Mesenchymal stem cell (in vitro differentiated cells and primary cell): ENCODE measurements at places on chromosomes 7 and 10.

- no peak for DNase-seq
Measured at GRCh38 chr10:7255517-7255916, 155.3 kb downstream of the SFMBT2 start.

GRCh38 chr10:28841625-28842024 is 164.3 kb downstream of the BAMBI start:
- DNase-seq: peak; percentile 83

DNA sequence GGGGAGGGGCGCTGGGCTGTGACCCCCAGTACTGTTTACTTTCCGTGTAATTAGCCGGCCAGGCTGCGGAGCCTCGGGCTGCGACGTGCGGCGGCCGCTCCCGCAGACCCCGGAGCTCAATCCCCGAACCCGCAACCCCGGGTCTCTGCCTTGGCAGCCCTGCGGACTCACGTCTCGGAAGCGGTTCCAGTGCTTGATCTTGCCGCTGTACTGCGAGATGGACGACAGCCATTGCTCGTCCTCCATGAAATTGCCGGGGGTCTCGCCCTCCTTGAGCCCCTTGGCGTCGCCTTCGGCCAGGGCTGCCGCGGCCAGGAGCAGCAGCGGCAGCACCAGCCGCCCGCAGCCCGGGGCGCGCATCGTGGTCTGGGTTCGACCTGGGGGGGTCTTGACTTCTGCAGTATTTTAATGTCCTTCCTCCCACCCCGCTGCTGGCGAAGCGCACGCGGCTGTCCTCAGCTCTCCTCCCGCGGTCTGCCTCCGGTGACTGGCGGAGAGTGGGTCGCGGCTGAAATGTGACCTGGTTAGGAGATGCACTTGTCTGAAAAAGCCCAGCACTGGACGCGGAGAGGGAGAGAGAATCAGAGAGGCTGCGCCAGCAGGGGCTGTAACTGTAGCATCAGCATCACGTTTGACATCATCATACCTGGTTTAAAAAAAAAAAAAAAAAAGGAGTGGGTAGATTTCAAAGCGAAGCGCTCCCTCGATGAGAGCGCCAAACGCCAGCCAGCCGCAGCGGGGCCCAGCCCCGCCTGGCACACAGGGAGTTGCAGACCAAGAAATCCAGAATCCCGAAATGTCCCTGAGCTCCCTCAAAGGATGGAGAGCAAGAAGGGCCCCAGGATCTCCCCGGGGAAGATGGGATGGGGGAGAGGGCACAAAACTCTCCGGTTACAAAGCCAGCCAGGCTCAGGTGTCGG is at the start of gene SPOCK2:
TSS of gene SPOCK2 (minus strand) at position 583 of the 920 bp plus-strand sequence. CDS start at position 360, 223 bp downstream.
- peak; percentile 35 for DNase-seq

DNA sequence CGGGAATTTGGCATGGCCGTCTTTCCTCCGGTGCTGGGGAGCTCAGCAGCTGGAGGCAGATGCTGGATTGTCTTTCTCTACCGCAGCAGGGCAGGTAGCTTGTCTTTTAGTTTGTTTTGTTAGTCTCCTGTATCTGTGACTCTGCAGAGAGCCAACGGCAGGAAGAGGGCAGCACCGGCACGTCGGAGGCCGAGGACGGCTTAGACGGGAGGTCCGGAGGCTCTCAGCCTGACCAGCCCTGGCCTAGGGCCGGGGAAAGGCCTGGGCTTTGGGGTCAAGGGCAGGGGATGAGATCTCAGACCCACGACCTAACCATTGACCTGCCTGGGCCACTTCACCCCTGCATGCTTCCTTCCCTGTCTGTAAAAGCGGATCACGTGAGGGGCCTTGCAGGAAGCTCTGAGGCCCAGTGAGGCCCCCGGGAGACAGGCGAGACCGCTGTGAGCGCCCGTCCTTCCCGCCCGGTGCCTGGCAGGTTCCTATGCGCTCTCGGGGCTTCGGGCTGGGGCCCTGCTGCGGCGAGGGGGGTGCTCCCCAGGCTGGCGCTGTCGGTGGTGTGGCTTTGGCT is 72.7 kb downstream of the LHPP start:
- DNase-seq: peak; percentile 17

DNA sequence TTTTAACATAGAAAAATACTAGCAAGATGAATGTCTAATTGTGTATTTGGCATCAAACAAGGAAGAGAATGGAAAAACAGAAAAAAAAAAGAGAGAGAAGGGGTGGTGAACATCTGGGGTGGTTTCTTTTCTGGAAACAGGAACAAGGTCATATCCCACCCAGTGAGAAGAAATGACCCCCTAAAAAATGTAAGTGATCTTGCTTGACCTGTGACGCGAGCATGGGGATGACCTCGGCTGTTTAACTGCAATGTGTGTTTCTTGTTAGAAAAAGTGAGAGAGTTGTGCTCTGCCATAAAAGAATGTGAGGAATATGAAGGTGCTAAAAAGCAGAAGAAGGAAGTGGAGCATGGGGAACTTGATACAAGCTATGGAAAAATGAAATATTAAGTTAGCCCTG is 258.5 kb downstream of the AGMO start:
- no peak for DNase-seq

DNA sequence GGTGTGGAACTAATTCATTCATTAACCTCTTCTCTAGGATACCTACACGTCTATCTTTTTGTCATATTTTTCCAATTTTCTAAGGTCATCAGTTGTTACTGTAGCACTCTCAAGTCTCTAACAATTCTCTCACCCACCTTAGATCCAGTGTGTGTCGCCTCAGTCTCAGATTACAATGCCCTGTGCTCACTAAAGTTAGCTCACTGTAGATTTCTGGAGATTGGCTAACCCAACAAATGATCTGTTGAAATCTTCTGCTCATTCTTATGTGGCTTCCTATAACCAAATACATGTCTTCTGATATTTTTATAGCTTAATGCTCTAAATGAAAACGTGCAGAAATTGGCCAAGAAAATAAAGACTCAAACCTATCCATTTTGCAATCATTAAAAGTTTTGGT is 142.6 kb downstream of the SLC25A13 start:
- DNase-seq: no peak

DNA sequence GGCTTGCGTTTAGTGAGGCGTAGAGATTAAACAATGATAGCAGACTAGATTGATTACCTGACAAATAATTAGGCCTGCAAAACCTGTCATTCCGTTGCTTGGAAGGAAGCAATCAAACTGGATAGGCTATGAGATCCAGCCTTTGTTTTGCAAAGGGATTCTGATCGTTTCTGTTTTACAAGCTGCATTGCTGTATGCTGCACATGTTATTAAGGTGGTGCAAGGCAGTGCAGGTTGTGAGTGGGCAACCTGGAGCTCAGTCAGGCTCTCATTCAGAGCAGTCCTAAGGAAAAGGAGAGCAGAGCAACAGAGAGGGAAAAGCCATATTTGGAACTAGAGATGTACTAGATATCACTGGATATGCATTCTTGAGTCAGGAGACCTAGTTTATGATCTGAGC is 6.9 kb upstream of the NOBOX start:
- DNase-seq: no peak

DNA sequence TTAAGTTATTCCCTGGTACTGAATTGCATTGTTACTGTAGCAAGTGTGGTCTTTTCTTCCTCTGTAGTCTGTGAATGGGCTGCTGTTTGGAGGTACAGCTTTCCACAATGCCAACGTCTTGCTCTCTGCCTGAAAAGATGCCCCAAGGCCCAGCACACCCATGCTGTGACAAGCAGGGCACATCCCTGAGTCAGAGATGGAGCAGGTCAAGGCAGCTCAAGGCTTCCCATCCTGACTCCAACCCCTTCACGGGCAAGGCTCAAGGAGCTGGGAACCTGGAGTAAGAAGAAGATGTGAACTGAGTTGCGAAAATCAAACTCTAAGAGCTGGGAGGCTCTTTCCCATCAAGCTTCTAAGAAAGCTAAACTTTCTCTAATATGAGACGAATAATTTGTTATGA is 27.2 kb downstream of the SVIL start:
- DNase-seq: no peak

DNA sequence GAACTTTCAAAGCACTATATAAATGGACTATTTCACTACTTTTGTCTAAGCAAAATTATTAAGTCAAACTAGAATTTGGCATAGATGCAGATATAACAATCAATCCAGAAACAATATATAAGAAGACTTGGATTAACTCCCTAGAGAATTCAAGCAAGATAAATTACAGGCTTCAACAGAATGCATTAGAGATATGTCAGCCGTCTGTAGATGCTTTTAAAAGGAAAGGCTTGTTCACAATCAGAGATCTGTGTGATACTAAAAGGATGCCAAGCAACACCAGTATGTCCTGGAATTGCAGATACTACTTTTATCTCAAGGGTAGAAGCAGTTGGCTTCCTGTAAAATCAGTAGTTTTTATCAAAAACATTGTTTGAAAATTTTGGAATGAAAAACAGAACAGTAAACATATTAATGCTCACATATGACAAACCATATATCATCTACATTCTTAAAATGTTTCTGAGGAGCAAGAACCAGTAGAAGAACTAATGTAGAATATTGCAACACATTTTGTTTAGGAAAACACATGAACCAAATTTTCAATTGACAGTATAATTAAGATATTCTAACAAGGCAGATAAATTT is 947.9 kb upstream of the LRRN3 start:
- no peak for DNase-seq

DNA sequence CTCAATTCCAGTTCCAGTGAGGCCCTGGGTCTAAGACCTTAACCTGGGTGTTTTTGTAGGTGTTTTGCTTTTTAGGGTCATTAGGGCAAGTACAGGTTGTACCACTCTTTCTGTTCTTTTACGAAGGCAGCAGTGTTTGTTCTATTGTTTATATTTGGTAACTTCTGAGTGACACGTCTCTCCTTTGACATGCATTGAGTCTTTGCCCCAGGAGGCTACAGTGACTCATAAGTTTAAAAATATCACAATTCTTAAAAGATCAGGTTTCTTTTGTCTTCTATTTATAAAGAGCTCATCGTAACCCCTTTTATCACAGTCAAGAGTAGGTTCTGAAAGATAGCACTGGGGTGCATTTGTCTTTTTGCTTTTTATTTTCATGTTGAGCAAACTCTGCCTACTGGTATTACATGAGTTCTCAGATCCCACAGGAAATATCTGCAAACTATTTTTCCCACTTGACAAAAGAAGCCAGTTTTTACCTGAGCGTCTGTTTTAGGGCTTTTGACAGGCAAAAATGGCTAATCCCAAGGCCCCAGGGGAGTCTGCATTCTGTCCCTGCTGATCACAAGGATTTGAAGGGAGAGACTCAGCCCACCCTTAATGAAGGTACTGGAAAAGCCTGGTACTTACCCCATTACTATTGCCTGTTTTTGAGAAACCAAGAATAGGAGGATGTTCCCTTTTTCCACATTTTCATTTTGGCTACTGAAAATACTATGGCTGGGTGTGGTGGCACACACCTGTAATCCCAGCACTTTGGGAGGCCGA is 7.9 kb downstream of the NUDT13 start:
- DNase-seq: peak; percentile 67

DNA sequence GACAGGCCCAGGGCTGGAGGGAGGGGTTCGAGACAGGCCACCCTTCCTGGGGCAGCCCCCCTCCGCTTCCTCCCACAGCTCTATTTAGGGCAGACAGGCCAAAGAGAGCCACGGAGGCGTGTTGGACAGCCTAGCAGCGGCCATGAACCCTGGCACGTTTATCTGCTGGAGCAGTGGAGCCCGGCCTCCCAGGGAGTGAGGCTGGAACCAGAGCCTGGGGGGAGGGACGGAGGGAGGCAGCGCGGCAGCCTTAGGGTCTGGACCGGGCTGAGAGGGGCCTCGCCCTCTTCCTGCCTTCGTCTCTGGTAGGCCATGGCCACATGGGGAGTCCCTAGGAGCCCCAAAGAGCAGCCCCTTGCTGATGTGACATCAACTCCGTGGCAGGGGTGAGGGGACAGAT is 17.1 kb downstream of the UNCX start:
- no peak for DNase-seq

GRCh38 chr7:134493091-134493490 is 34.2 kb upstream of the AKR1B1 start:
- DNase-seq: no peak

DNA sequence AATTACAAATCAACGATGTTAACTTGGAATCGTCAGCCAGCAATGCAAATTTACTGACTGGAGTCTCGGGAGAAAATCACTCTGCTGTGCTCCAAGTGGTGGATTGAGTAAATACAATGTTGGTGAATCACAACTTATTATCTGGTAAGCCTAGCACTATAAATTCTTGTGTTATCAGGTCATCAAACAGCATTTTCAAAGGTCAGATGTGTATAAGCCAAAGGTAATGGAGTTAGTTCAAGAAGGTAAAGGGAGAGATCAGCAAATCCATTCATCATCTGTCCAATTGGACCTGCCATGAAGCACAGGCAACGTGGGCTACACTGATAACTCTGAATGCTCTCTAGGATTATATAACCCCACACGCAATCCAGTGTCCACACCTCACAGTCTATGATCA is 13.9 kb downstream of the CUBN start:
- DNase-seq: peak; percentile 37

GRCh38 chr10:114632869-114633715 is 25.0 kb downstream of the ABLIM1 start:
- peak; percentile 97 for DNase-seq
